Stimulated activated CD4-positive, alpha-beta T cell treated with anti-CD3 and anti-CD28 coated beads, Interleukin-4, amount 100 ng/mL, for 1 hour (primary cell): ENCODE measurements at places on chromosomes 3 and 15.

DNA sequence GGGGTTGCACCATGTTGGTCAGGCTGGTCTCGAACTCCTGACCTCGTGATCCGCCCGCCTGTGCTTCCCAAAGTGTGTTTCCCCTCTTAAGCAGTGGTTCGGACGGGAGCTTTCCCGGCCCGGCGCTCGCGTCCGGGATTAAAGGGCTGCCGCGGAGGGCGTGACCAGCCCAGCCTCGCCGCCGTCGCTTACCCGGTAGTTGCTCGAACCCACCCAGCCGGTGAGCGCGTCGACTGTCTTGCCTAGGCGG, 513 bp downstream of the CLASP2 start:
- DNase-seq, result peak; percentile 56

- DNase-seq, result no peak
These were observed 29.4 kb downstream of the ULK4 start for GRCh38 chr3:41932464-41932863.

DNA sequence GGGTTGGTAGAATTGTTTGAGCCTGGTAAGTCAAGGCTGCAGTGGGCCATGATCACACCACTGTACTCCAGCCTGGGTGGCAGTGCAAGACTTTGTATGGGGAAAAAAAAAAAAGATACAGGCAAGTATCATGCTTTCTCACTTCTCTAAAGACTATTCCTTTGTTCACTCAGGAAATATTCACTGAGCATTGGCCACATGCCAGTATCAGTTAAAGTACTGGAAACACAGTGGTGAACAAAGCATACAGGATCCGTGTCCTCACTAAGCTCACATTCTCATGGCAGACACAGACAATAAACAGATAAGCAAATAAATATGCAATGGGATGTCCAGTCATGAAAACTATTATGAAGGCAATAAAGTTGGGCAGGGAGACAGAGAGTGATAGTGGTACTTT, 5.1 kb upstream of the MTHFS start:
- no peak for DNase-seq

DNA sequence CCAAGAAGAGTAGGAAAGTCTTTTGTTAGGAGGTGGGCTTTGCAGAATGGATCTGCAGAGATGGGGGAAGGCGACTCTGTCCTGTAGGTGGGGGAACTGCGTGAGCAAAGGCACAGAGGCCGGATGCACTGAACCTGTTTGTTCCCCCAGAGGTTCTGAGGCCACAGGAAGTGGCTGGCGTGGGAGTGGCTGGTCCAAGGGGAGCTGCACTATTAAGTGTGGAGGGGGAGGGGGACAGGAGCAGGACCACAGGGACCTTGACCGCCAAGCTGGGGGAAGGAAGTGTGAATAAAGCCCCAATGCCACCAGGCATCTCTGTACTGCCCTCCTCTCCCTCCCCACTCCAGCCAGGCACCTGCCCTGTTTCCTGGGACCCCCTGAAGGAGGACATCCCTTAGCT, 51.8 kb downstream of the CYP11A1 start:
- DNase-seq, result no peak

DNA sequence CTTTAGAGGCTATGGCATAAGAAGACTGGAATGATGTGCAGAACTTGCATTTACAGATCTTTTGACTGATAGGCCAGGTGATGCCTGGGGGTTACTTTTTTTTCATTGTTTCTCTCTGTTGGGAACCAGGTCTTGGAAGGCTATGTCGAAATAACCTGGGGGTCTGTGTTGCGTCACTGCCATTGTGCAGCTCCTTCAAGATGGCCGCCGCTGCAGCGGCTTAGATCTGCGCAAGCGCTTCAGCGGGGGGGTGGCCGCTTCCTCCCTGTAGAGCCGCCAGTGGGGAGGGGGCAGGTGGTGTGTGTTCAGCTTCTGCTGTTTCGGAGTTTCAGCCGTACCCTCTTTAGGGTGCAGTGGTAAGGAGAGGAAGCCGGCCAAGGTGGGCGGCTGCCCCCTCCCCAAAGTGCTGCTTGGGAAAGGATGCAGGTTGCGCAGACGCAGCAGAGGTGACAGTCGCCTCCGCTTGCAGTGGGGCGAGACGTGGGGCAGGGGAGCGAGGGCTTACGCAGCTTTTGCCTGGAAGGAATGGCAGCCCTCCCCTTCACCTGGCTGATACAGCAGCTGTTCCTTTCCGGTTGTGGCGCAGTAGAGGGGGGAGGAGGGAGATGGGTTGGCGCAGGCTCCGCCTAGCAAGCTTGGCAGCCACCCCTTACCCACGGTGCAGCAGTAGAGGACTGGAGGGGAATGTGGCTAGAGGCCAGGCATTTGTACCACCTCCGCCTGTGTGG, 1.5 kb downstream of the SNRPN start:
- peak; percentile 72 for DNase-seq

DNA sequence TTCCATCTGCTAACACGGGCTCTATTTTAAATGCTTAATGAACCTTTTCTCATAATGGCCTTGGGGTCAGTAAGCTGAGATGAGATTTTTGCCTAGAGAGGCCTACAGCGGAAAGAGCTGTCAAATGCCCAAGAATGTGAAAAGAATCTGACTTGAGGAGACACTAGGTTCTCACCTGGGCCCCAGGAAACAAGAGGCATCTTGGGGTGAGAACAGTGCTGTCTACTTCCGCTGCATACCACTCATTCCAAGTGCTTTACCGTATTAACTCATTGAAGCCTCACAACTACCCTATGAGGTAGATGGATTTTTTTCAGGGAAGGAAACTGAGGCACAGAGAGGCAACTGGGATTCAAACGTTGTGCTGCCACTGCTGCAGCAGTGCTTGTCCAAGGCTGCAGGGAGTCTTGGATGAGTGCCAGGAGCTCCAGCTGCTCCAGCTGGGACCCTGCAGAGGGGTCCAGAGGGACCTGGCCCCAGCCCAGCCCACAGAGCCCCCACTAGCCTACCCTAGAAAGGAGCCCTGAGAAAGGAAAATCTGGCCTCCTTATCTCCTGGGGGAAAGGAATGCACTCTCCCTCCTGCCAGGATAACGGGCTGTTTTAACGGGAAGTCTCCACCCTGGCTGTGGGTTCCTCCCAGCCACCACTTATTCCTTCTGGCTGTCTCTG, 68.4 kb downstream of the SLC12A8 start:
- no peak for DNase-seq

DNA sequence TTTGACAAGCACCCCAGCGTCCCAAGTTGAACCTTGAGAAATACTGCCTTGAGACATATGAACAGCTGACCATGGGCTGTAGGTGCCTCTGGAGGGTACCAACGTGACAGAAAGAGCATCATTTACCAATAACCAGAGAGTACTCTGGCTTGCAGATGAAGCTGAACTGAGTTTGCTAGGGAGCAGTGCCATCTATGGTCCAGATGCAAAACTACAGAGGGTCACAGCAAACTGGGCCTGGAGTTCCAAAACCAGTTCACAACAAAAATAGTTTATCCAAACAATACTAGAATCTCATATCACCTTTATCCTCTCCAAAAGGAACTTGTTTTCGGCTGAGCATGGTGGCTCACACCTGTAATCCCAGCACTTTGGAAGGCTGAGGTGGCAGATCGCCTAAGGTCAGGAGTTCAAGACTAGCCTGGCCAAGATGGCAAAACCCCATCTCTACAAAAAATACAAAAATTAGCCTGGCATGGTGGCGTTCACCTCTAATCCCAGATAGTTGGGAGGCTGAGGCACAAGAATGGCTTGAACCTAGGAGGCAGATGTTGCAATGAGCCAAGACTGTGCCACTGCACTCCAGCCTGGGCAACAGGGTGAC, 69.3 kb downstream of the CHAC1 start:
- DNase-seq, result peak; percentile 19

GRCh38 chr3:37626736-37627565, 234.7 kb upstream of the CTDSPL start:
- DNase-seq, result no peak
